ENCODE measurements at places on chromosomes 6 and 20.

GRCh38 chr6:119463081-119463626 lies 113.6 kb upstream of the MAN1A1 start:
- no peak for DNase-seq

DNA sequence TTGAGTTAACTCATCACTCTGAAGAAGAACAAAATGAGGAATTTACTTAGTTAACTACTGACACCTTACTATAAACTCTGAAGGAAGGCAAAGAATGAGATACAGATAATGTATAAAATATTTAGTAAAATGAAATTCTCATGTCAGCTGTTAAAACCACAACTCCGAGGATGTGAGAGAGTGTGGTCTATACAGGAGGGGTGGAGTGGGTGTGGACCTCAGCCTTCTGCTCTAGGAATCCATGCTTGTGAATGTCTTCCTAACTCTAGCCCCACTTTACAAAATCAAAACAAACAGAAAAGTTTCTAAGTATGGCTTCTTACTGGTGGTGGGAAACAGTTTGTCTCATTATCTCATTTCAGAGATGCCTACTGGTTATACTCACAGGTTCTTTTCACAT lies 14.2 kb downstream of the PPP1R14C start:
- DNase-seq, result no peak

DNA sequence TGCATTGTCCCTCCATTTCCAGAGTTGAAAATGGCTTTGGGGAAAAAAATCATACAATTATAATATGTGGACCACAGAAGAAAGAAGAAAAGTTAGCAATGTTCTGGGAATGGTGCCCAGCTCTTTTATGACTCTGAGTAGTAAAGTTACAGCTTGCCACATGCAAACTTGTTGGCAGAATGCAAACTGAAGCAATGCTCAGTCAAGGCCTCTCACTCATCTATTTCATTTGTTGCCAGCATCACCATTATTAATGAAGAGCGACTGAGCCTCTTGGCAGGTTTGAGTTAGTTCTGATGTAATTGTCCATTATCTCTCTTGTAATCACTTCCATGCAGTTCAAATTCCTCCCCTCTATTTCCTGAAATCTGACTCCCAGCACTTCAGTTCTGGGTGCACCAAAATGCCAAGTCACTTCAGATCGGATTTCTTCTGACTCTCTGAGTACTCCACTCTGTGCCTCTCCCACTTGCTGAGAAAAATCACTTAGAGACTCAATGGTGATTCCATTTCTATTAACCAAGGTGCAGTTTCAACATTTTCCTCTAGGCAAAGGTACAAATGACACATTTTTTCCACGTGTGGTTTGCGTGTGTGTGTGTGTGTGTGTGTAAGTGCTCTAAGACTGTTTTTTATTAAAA lies 154.4 kb upstream of the STMND1 start:
- DNase-seq, result no peak

- no peak for DNase-seq
Measured at GRCh38 chr6:6686176-6686575, 97.7 kb downstream of the LY86 start.

GRCh38 chr6:100456141-100456907 lies 8.4 kb downstream of the SIM1 start:
- no peak for DNase-seq

DNA sequence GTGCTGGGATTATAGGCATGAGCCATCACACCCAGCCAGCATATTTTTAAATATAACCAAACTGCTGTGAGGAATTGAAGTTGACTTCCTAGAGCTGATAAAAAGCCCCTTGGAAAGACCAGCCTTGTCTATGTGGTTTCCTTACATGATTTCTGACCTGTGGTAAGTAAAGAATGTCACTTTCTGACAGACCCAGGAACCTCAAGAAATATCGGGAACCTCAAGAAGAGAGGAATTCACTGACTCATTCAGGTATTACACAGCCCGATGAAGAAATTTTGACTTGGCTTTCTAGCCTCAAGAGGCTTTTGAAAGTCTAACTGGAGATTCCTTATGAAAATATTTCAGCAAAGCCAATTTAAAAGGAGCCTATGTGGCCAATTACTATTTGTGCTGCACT lies 71.8 kb downstream of the FOXF2 start:
- no peak for DNase-seq

- no peak for DNase-seq
Measured at GRCh38 chr6:15242937-15243614, 2.8 kb upstream of the JARID2 start.

DNA sequence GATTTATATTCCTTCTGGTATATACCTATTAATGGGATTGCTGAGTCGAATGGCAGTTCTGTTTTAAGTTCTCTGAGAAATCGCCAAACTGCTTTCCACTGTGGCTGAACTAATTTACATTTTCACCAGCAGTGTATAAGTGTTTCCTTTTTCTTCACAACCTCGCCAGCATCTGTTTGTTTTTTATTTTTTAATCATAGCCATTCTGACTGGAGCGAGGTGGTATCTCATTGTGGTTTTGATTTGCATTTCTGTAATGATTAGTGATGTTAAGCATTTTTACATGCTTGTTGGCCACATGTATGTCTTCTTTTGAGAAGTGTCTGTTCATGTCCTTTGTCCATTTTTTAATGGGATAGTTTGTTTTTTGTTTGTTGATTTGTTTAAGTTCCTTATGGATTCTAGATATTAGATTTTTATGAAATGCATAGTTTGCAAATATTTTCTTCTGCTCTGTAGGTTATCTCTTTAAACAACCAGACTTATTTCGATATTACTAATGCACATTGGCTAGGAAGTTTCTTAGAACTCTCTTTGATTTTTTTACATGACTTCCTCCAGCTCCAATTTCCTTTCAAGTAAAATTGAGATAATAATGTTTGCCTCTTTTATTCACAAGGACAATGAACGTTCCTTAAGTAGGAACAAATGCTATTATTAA lies 12.2 kb upstream of the VNN1 start:
- DNase-seq, result no peak

- DNase-seq, result no peak
Measured at GRCh38 chr20:61543086-61543485, 291.0 kb downstream of the CDH4 start.

DNA sequence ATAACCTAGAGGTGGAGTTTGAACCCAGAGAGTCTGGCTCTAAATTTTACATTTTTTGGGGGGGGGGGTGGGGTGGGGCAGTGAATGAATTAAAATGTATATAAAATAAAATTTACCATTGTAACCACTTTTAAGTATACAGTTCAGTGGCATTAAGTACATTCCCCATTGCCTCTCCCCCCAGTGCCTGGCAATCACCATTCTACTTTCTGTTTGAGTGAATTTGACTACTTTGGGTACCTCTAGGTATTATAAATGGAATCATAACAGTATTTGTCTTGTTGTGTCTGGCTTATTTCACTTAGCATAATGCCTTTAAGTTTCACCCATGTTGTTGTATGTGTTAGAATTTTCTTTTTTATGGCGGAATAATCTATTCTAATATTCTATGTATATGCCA lies 2.7 kb downstream of the FAM110A start:
- no peak for DNase-seq

GRCh38 chr6:122749451-122750050 lies 30.0 kb upstream of the FABP7 start:
- DNase-seq, result no peak

- DNase-seq, result no peak
Measured at GRCh38 chr20:22453244-22454080, 130.9 kb downstream of the FOXA2 start.

DNA sequence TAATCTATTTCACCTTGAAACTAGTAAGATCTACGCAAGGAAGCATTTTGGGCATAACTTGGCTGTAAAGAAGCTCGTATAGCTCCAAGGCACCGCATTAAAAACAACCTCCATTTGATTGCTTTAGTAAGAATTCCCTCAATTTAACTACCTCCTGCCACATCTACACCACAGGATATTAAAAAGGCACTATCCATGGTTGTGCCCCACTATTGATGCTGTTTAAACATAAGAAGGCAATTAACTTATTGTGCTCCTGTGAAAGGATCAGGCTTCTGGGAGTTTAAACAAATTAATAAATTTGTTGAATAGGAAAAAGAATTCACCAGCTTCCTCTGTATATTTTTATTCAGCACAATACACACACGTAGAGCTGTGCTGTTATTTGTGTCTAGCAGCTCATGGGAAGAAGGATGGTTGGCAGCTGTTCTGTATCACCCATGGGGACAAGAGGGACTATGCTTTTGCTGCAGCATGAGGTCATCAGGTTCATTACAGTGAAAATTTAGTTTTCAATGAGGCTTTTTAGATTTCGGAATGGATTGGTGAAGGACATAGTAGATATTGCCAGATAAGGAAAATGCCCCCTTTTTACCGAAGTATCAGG lies 513.3 kb downstream of the HAO1 start:
- DNase-seq, result no peak

- DNase-seq, result no peak
Measured at GRCh38 chr20:63095718-63096654, 89.2 kb upstream of the BHLHE23 start.

DNA sequence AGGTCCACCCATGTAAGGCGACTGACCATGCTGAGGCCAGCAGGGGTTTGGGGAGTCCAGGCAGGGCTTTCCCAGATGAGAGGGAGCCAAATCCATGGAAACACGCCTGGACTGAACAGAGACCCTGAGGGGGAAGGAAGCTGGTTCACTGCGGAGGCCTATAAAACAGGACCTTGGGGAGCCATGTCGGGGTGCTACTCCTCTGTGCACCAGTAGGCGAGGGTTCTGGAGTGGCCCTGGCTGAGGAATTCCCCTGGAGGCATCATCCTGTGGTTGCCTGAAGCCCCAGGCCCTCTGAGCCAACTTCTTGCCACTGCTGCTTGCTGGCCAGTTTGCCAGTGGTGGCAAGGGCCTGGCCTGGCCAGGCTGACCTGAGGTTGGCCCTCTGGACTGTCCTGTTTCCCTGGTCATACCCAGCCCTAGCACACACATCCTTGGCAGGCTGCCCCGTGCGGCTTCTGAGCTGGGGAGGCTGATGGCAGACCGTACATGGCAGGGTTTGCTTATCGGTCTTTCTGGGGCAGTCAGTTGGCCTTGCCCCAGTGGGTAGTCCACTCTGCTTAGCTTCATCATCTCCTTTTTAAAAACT lies 2.2 kb upstream of the LRRN4 start:
- DNase-seq, result no peak

GRCh38 chr6:151512481-151512880 lies 18.7 kb downstream of the CCDC170 start:
- no peak for DNase-seq

- DNase-seq, result no peak
Measured at GRCh38 chr6:26008470-26008869, 45.9 kb downstream of the TRIM38 start.

DNA sequence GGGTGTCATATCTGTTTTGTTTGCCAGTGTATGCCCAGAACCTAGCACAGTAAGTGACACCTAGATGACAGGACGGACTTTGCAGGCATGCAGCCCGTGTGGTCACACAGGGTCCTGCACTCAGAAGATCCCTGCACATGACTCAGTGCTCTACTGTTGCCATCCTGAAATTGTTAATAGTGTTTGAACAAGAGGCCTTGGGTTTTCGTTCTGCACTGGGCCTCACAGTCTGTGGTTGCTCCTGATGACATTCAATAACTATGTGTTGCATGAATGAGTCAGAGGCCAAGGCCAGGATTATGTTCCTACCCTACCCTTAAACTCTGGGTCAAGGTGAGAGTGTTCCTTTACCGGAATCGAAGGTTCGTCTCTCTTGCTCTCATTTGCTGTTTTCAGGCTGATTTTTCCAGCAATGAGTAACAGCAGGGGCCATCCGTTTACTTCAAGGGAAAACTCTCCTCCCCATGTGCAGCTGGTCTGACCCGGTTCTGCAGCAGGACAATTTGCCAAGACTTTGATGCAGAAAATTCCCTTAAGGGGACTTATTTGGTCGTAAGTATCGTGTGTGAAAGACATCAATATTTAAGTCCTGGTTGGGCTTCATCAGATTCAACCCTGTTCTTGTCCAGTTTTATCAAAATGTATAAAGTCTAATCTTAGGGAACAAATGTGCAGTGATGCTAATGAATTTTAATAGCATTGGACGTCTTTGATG lies 13.0 kb upstream of the PFDN4 start:
- no peak for DNase-seq

DNA sequence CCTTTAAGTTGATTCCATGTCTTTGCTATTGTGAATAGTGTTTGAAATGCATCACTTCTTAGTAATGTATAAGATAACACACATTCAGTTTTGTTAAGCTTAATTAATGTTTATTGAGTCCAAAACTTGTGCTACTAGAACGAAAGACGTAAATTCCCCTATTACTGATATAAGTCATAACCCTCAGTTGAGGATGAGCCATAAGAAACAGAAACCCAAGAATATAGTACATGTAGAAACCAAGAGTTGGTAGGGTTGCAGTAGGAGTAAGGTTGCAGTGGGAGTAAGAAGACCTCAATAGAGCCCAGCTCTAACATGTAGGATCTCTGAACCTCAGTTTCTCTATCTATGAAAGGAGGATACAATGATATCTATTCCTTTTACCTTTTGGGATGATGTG lies 19.3 kb downstream of the CITED2 start:
- no peak for DNase-seq

DNA sequence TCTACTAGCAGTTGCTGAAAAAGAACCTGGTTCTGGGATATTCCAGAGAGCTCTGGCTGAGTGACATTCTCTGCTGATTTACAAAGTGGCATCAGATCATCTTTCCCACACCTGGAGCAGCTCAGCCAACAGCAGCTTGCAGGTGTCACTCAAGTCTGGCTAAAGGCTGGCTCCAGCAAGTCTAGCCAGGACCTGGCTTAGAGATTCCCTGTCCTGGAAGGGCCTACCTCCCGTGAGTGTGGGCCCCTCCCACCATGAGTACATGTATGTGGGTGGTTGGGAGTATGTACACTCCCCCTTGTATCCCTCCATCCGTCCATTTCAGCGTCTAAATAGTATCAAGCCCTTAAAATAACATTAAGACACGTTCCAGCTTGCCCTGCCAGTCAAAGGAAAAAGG lies 539.3 kb upstream of the ID4 start:
- DNase-seq, result no peak

DNA sequence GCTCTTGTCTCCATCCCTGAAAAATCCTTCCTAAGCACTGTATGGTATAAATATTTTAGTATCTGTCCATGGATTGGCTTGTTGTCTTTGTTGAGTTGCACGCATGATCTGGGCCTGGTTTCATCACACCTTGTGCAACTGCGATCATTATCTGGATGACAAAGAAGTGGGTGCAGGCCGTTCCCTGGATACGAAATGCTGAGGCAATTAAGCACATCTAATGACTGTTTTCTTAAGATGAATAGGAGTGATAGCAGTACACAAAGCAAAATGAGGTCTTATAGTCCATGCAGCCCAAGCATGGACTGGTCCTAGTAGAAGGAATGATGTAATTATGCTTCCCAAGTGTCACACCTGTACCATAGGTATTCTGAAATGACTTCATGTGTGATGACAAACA lies 47.8 kb downstream of the SLC35D3 start:
- DNase-seq, result no peak
